Forelimb muscle (tissue), 1 donor: ENCODE measurements at places on chromosomes 6 and 20. TPM values are rescaled to one million over a fixed set of nuclear protein-coding genes. Genes with fewer than 3 reads are reported as not detected.

The TNXB gene
- 108 TPM for polyA plus RNA-seq

The DEFB121 gene
- not detected for polyA plus RNA-seq

- no peak for DNase-seq
Measured at GRCh38 chr20:53104884-53105283, 132.7 kb downstream of the TSHZ2 start.

- no peak for DNase-seq
Measured at GRCh38 chr20:52103913-52104545, 87.5 kb downstream of the ZFP64 start.

The NR2E1 gene
- polyA plus RNA-seq, result not detected

The NFYA gene
- 23.5 TPM for polyA plus RNA-seq

- DNase-seq, result no peak
Measured at GRCh38 chr20:41178904-41179432, 41.6 kb downstream of the PLCG1 start.

- no peak for DNase-seq
Measured at GRCh38 chr6:34235307-34236130, 1.2 kb upstream of the HMGA1 start.

The C6orf163 gene
- 2.2 TPM for polyA plus RNA-seq

The TRIM40 gene
- polyA plus RNA-seq, result not detected

The C20orf144 gene
- 0.19 TPM for polyA plus RNA-seq

GRCh38 chr6:88780714-88781389, 182.6 kb downstream of the RNGTT start:
- peak; percentile 14 for DNase-seq

The JPH2 gene
- 105 TPM for polyA plus RNA-seq

DNA sequence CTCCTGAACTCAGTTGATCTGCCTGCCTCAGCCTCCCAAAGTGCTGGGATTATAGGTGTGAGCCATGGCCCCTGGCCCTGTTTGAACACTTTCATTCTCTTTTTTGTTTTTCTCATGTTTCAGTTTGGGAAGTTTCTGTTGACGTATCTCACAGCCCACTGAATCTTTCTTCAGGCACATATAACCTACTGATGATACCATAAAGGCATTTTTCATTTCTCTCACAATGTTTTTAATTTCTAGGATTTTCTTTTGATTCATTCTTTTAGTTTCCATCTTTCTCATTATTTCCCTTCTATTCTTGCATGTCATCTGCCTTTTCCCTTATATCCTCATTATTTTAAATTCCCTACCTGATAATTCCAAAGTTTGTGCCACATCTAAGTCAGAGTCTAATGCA, 58.5 kb upstream of the EZR start:
- DNase-seq, result no peak

DNA sequence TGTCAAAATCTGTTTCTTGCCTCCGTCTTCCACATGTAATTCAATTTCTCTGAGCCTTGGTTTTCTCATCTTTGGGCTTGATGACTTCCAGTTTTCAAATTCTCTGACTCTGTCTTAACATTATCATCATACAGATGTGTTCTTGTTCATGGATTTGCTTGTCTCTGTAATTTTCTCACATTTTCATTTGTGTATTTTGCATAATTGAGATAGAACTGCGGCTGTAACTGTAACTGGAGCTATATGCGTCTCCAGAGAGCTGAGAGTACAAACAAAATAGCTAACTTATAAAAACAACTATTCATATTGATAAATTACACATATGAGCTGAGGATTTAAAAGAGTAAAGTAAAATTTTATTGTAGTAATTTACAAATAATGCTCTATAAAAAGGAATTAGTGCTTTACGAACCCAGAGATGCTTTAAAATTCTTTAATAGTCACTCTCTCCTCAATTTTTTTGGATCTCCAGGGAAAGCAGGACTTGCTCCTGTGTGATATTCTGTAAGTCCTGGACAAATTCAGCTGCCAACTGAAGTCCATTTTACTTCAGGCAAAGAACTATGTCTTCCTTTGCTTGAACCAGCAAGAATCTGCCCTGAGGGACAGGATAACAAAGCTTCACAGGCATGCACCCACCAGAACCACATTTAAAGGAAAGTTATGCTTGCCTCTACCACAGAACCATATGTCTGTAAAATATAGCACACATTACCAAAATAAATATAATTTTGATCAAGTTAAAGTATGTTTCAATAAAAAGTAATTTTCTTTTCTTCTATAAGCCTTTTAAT, 288.3 kb downstream of the KHDC1L start:
- no peak for DNase-seq

The RNF182 gene
- 0.87 TPM for polyA plus RNA-seq

The SLA2 gene
- 0.32 TPM for polyA plus RNA-seq

The CST3 gene
- polyA plus RNA-seq, result 101 TPM

The PTCRA gene
- not detected for polyA plus RNA-seq

The RBPJL gene
- not detected for polyA plus RNA-seq

GRCh38 chr20:23290761-23291574, 59.6 kb upstream of the NXT1 start:
- no peak for DNase-seq

The BPIFB2 gene
- polyA plus RNA-seq, result not detected

GRCh38 chr6:87391334-87391733, 16.4 kb upstream of the CFAP206 start:
- DNase-seq, result no peak

The ENPP1 gene
- 11.3 TPM for polyA plus RNA-seq
